RCC 7860 (cell line): ENCODE measurements at places on chromosomes 3 and 15.

GRCh38 chr3:197547306-197548011 lies 8.3 kb downstream of the BDH1 start:
- no peak for DNase-seq

- no peak for DNase-seq
These were observed 66.9 kb upstream of the CSPG5 start for GRCh38 chr3:47645551-47645950.

DNA sequence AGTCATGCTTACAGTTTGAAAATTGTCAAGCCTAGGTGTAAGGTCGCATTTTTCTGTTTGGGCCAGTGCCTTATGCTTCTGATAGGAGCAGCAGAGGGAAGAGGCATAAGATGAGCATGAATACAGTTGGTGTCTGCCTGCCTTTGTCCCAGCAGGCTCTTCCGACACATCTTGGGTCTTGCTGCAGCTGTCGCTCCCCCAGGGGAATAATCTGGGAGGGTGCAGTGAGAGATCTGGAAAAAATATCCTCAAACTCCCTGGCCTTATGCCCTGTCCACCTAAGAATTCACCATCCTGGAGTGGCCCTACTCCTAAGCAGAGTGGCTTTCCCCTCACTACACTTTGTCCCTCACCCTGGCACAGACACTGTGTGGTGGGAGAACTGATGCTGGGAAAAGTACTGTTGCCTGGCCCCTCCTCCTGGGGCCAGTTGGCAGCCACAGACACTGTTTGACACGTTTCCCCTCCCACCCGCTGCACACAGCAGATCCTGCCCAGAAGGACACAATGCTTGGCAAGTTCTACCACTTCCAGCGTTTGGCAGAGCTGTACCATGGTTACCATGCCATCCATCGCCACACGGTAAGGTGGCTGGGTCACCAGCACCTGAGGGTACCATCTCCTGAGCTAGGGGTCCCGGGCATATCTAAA lies 21.1 kb upstream of the RHO start:
- no peak for DNase-seq

DNA sequence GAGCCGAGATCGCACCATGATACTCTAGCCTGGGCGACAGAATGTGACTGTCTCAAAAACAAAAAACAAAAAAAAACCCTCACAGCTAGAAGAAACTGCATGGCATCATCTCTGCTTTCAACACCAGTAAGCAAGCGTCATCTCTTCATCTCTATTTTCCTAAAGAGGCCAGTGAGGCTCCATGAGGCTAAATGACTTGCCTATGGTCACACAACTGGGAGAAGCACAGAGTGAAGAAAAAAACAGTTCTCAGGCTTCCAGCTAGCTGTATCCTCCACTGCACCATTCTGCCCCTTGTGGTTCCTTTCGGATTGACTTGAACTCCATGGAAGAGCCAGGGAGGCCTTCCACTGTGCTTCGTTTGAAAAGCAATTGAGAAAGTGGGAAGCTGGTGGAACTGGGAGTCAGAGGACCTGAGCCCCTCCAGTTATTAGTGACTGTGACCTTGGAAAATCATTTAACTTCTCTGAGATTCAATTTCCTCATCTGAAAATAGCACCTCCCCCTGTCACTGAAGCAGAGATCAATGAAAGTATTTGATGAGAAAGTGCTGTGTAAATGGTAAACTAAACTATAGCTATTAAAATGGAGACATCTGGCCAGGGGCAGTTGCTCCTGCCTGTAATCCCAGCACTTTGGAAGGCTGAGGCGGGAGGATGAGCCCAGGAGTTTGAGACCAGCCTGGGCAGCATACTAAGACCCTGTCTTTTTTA lies 32.1 kb upstream of the DENND4A start:
- DNase-seq, result peak; percentile 34

DNA sequence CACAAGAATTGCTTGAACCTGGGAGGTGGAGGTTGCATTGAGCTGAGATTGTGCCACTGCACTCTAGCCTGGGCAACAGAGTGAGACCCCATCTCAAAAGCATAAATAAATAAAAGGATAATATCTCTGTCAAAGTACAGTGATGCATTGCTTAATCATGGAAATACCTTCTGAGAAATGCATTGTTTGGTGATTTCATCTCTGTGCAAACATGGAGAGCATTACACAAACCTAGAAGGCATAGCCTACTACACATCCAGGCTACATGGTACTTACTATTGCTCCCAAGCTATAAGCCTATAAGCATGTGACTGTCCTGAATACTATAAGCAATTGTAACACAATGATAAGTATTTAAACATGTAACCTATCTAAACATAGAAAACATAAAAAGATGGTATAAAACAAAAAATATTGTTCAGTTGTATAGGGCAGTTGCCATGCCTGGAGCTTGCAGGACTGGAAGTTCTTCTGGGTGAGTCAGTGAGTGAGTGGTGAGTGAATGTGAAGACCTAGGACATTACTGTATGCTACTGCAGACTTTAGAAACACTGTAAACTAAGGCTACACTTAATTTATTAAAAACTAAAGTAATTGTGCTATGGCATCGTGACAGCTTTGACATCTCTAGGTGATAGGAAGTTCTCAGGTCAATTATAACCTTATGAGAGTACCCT lies 93.6 kb upstream of the SNRPN start:
- no peak for DNase-seq

DNA sequence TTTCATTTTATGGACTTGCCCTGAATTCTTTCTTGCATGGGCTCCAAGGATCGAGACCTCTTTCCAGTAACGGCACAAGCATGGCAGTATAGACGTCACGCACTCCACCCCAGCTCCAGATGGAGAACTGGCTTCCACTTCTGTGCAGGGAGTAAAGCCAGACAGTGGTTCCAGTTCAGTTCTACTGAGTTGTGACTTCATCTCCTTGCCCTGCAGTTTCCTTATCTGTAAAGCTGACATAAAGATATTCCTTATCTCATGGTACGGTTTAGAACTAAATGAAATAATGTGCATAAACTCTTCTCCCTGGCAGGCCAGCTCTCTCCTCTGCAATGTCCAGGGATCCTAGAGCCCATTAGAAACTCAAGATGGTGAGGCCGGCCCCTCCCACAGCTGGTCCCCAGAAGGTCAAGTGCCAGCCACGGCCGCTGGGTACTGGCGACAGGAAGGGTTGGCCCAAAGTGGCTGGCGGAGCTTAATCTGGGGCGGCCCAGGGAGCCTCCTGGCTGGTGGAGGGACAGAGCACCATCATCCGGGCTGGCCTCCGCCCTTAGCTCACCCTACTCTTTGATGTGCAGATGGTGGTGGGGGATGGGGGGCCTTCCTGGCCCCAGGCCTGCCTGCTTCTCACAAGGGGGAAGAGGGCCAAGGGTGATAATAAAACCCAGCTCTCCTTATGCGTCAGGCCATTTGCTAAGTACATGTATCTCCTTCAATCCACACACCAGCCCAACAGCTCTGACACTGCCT lies 7.2 kb downstream of the MESP2 start:
- no peak for DNase-seq
